ENCODE measurements at places on chromosomes 3 and 15. TPM values are rescaled to one million over a fixed set of nuclear protein-coding genes. Genes with fewer than 3 reads are reported as not detected.
A peak's percentile ranks its signal among the peaks of the same experiment; 100 is the strongest.

Gene STARD9
- total RNA-seq: 7.5 TPM

- peak; percentile 15 for DNase-seq
These were observed 31.0 kb upstream of the ADAMTS17 start for GRCh38 chr15:100372739-100373119.

Gene CFAP92
- 0.68 TPM for total RNA-seq

- peak; percentile 62 for DNase-seq
These were observed 8.6 kb downstream of the CLEC3B start for GRCh38 chr3:45034612-45035252.

- no peak for DNase-seq
These were observed 169.7 kb upstream of the AGTR1 start for GRCh38 chr3:148528024-148528423.
